Fibroblast of lung (primary cell): ENCODE measurements at places on chromosomes 11 and 22.

- no peak for DNase-seq
Observed at GRCh38 chr11:86388198-86388597, 13.5 kb downstream of the CCDC81 start.

GRCh38 chr22:23772649-23773473 is at the start of gene MMP11:
Gene MMP11, plus strand, starts transcription at chr22:23772849. Its CDS starts 22 bp downstream, at chr22:23772871.
- no peak for DNase-seq

DNA sequence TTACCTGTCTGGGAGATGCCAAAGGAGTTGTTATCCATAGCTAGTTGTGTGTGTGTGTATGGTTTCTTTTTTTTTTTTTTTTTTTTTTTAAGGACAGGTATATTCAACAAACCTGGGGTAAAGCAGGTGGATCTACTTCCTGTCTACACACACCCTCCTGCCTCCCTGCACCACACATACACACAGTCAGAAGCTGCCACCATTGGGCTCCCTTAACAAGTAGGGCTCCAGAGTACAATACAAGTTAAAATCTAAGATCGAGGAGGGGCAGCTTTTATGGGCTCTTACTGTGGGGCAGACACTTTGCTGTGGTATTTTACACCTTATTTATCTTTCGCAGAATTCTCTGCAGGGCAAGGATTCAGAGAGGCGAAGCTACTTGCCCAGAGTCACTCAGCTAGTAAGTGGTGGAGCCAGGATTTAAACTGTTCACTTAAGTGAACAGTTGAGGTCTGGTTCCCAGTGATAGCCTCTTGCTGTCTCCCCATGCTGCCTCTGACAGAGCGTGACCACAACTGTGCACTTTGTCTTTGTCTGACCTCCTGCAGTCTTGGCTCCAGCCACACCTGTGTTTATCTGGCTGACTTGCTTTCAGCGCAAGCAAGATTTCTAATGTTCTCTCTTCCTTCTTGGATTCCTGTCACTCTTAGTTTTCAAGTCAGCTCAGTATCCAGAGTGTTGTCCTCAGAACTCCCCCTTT is 135.0 kb downstream of the CSNK2A3 start:
- no peak for DNase-seq

GRCh38 chr22:36213586-36213985 is 12.0 kb upstream of the APOL4 start:
- DNase-seq, result no peak
